ENCODE measurements at places on chromosomes 4 and X. TPM values are rescaled to one million over a fixed set of nuclear protein-coding genes. Genes with fewer than 3 reads are reported as not detected.

Gene SRPX2
- 8.1 TPM for total RNA-seq

Gene CXCL6
- 2.1 TPM for total RNA-seq

Gene SASH3
- 1.7 TPM for total RNA-seq

DNA sequence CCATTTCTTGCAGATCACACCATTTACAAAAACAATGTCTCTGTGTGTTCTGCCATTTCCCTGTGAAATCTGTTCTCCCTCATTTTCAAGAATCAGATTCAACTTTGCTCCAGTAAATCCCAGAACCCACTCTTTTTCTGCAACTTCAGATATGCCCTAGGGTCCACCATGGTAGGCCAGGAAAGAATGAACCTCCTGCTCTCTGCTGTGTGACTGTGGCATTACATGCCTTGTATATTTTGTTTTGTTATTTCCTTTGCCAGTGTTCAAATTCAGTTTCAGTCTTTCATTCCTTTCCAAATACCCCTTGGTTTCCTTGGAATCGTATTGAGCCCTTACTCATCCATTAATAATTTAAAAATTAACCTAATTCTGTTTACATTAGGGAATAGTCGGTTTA is 290.2 kb upstream of the VCX start:
- no peak for DNase-seq

DNA sequence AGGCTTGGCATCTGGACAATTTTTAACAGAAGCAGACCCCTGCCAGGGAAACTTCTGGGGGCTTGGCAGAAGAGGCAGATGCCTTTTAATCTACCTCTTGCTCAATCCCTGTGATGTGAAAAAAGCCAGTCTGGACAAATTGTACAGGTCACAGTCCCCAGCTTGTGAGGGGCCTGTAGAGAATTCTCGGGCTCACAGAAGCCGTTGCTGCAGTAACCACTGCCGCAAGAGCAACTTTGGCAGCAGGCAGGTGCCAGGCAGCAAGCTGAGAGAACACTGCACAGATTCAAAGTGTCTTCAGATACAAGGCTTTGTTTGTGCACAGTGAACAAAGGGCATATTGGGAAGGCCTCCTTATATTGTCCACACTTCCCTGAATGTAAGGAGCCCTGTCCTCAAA is 11.7 kb downstream of the GPKOW start:
- DNase-seq, result no peak

- DNase-seq, result no peak
These were observed 219.0 kb upstream of the GIMD1 start for GRCh38 chr4:106587558-106587957.

- no peak for DNase-seq
These were observed 152.7 kb downstream of the POU4F2 start for GRCh38 chr4:146791439-146791838.

DNA sequence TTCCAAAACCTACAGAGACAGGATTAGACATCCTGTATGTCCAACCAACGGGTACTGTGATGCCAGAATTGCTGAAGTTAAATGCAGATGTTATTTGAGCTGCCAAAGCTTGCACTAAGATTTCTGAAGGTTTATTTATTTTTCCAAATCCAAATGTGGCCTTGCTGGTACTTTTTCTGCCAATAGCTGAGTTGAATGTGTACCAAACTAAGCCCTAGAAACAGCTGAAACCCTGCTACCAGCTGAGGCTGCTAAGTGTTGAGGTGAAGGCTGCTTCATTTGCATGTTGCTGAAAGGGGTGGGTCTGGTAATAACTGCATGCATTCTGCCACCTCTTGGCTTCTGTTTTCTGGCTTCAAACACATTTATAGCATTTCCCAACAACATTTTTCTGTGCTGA is 366.5 kb downstream of the FAT4 start:
- DNase-seq, result no peak

All from lower leg skin (tissue), 4 donors.